Activated T-helper 1 cell treated with Interleukin-2 at 50 U/mL for 16 hours (primary cell): ENCODE measurements at places on chromosomes 11 and 22.
A peak's percentile ranks its signal among the peaks of the same experiment; 100 is the strongest.

- DNase-seq, result no peak
Measured at GRCh38 chr22:47195156-47195483, 432.7 kb downstream of the TBC1D22A start.

- peak; percentile 34 for DNase-seq
Measured at GRCh38 chr11:44927174-44927661, 23.5 kb downstream of the TP53I11 start.

DNA sequence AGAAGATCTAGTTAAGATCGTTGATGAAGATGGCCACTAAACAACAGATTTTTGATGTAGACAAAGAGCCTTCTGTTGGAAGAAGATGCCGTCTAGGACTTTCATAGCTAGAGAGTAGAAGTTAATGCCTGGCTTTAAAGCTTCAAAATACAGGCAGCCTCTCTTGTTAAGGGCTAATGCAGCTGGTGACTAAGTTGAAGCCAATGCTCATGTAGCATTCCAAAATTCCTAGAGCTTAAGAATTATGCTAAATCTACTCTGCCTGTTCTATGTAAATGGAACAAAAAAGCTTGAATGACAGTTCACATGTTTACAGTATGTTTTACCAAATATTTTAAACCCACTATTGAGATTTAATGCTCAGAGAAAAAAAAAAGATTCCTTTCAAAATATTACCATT is 492.6 kb downstream of the CNTN5 start:
- no peak for DNase-seq

DNA sequence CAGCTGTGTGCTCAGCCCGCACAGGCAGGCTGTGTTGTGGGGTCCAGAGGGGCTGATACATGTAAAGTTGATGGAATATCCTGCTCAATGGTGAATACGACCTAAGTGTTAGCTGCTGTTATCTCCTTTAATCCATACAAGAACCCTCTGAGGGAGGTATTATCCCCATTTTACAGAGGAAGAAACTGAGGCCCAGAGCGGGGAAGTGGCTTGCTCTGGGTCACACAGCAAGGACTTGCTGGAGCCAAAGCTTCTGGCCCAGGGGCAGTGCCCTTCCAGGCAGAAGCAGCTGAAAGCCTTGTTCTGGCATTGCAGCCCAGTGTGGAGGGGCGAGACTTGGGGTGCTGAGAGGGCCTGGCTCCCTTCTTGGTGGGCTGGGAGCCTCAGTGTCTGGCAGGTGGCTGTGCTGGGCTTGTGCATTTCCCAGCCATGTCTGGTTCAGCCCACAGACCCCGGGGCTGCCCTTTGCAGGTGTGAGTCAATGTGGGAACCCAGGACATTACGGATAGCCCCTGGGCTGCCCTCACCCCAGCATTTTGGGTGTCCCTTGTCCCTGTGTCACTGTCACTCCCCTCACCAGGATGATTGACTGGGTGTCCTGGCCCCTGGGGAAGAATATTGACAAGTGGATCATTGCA is 10.4 kb downstream of the USP35 start:
- DNase-seq, result no peak

DNA sequence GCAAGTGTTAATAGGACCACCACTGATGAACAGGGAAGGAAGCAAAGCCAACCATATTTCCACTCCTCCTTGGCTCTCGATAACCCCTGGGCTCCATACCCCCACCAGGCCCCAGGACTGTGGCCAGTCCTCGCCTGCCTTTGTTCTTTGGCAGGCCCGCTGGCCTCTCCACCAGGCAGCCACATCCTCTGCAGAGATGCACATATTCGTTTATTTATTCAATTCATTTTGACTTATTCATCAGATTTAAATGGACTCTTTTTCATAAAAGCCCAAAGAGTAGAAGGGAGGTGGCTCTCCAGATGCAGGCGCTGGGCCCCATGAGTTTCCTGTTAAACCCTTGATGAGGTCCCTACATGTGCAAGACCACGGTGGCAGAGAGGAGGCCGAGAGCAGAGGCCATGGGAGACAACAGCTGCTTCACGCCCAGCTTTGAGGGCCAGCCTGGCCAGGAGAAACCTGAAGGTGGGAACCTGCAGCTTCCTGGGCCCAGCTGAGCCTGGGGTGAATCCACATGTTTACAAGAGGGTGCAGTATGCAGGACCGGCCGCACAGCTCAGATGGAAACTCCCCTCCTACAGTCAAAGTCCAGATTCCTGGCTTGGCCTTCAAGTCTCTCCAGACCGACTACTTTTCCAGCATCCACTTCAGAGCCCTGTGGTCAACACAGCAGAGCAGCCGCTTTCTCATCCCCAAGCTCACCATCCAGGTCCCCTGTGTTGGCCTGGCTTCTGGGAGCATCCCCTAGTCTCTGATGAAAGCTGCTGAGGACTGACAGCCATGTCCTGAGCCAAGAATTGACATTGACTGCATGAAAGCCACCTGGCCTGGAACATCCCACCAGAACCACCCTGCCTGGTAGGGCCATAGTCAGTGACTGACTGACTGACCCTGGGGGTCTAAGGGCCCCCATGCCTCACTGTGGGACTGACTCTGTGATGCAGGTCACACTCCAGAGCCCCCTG is 39.7 kb upstream of the CCND1 start:
- no peak for DNase-seq

GRCh38 chr11:958101-958500 is 32.4 kb downstream of the AP2A2 start:
- DNase-seq, result no peak

GRCh38 chr22:30968015-30968923 is at the start of gene MORC2:
TSS of gene MORC2 (minus strand) at chr22:30968774. CDS start at chr22:30967889, 885 bp downstream.
- no peak for DNase-seq

- no peak for DNase-seq
Measured at GRCh38 chr11:75543806-75544205, 18.1 kb upstream of the GDPD5 start.

DNA sequence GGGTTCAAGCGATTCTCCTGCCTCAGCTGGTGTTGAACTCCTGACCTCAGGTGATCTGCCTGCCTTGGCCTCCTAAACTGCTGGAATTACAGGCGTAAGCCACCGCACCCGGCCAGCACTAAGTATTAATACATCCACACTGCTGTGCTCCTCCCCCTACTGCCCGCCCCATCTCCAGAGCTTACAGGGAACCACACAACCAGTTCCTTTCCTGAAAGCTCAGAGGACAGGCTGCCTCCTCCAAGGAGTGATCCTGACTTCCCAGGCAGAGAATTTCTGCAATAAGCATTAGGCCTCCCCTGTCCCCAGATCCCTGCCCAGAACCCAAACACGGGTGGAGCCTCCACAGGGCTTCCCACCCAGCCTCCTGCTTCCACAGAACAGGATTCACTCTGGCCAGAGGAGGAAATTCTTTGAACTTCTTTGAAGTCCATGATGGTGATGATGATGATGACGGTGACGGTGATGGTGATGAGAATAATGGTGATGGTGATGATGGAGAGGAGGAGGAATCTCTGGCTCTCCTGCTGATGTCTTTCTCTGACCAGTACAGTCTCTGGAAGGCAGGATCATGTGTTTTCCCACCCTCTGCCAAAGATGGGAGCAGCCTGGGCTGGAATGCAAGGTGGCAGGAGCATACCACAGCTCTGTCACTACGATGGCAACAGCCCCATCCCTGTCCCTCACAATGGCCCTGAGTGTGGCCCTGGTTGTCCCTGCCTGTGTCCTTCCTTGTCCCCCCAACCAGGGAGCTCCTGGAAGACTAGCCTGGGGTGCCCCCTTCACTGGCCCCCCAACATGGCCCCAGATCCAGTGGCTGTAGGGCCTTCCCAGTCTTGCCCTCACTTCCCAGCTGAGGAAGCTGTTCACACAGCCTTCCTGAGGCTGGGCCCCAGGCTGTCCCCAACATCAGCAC is 33.5 kb upstream of the CSNK1E start:
- no peak for DNase-seq

- DNase-seq, result peak; percentile 91
Measured at GRCh38 chr11:64745189-64745520, 1.2 kb upstream of the RASGRP2 start.

- no peak for DNase-seq
Measured at GRCh38 chr22:30104501-30105156, 24.4 kb downstream of the HORMAD2 start.

DNA sequence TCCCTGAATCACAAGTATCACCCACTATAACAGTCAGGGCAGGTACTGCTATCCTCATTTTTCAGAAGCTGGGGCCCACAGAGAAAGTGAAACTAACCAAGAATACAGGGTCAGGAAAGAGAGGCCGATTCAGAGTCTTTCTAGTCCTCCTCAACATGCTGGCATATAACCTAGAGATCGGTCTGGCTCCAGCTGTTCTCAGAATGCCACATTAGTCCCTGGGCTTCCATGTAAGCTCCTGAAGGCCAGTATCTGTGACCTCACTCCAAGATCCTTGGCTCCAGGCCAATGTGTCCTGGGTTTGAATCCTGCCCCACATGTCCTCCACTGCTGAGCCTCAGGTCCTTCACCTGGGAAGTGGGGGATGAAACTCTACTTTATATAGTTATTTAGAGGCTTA is 50.4 kb downstream of the TENM4 start:
- no peak for DNase-seq

- DNase-seq, result no peak
Measured at GRCh38 chr22:47549741-47550340, 787.4 kb downstream of the TBC1D22A start.

GRCh38 chr11:69010964-69011623 is 2.0 kb downstream of the MRGPRF start:
- DNase-seq, result peak; percentile 14

GRCh38 chr11:20592741-20593140 is 6.7 kb upstream of the SLC6A5 start:
- DNase-seq, result no peak

DNA sequence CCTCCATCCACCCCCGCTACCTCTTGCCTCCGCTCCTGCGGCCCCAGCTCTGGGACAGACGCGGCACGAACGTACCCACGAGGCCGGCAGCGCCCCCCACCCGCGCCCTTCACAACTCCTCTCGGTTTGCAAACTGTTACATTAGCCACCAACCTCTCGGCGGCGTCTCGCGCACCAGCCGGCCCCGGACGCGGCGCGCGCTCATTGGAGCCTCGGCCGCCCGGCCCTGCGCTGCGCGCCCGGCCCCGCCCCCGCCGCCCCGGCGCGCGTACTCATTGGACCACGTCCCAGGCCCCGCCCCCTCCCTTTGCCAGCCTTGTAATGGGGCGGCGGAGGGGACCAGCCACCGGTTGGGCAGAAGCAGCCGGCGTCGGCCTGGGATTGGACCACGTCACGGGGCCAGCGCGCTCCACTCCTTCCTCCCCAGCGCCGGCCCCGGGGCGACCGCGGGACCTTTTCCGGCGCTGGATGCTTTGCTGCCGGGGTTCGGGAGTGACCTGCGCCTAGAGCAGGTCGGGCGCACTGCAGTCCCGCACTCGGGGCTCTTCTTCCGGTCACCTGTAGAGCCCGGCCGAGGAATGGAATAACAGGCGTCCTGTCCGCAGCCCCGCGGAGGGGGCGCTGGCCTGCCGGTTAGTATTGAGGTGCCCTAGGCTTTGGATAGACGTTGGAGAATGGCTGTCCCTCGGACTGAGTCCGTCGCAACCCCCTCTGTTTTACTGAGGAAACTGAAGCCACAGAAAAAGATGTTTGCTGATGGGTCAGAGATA is at the start of gene HYOU1:
Gene HYOU1 (minus strand): TSS at position 206 of the 770 bp plus-strand sequence. CDS start 1,045 bp downstream, outside the sequence.
- peak; percentile 98 for DNase-seq

- no peak for DNase-seq
Measured at GRCh38 chr11:58742981-58743880, 11.5 kb upstream of the GLYAT start.

GRCh38 chr11:26622181-26622580 is 50.1 kb upstream of the MUC15 start:
- DNase-seq, result no peak

GRCh38 chr22:37999640-38000272 is 15.4 kb upstream of the SOX10 start:
- no peak for DNase-seq

- DNase-seq, result no peak
Measured at GRCh38 chr22:27422442-27422841, 379.1 kb downstream of the MN1 start.

DNA sequence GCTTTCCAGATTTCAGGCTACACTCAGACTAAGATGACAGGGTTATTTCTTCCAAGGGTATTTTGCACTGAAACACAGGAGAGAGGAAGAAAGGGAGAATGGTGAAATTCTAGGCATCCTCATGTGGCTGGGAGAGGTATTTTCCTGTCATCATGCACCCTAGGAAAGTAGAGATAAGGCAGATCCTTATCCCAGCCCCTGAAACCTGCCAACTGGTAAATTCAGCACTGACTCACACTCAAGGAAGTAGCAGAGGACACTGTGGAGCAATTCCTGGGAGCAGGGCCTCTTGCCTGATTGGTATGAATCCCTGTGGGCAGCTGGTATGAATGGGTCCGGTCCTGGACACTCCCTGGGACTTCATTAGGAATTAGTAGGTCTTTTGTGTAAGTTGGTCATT is 37.6 kb upstream of the SLC5A1 start:
- no peak for DNase-seq

GRCh38 chr22:26848244-26848920 is 191.0 kb downstream of the MIAT start:
- no peak for DNase-seq

- no peak for DNase-seq
Measured at GRCh38 chr11:75428989-75429640, 3.9 kb downstream of the KLHL35 start.

DNA sequence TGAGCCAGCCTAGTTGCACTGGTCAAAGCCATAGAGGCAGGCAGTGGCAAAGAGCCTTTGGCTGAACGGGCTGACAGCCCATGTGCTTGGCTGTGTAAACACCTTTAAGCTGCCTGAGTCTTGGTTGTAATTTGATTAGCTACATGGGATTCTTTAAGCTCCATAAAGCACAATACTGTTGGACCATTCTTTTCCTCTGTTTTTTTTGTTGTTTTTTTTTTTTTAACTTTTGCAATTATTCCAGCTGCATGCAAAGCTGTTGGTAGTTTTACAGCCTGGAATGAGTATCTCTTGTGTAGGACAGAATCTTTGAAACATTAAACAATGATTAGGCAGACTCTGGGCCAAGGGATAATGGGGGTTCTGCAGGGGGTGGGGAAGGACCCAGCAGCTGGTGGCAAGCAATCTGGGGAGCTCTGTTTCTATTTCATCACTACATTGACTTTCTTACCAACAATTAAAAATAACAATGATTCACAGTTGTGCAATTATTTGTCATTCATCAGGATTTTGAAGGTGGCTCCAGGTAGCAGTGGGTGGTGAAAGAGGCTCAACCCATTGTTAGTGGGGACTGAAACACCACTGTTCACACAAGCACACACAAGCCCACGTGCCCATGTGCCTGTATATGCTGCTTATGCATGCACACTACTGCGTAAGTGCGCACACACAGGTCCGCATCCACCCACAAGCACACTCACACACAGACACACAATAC is 69.5 kb upstream of the CSNK2A3 start:
- no peak for DNase-seq

- no peak for DNase-seq
Measured at GRCh38 chr11:72309074-72309598, 65.2 kb upstream of the PHOX2A start.

DNA sequence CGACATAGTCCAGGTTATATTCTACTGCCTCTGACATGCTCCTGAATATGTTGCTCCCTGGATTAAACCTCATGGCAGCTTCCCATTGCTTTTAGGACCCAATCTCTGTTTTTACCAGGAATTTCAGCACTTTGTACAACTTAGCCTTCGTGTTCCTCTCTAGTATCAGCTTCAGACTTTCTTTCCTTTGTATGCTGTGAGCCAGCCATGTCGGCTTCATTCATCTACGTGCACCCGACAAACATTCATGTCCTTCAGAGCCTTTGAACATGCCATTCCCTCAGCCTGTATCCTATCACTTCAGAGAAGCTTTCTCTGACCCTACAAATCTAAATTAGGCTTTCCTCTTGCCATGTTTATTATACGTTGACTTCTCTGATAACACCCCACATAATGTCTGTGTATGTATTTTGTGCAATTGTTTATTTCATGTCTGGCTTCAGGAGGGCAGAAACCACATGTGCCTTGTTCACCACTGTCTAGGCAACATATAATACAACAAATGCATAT is 743.4 kb downstream of the OPCML start:
- no peak for DNase-seq
